ENCODE measurements at places on chromosomes 6 and 20.
A peak's percentile ranks its signal among the peaks of the same experiment; 100 is the strongest.

DNA sequence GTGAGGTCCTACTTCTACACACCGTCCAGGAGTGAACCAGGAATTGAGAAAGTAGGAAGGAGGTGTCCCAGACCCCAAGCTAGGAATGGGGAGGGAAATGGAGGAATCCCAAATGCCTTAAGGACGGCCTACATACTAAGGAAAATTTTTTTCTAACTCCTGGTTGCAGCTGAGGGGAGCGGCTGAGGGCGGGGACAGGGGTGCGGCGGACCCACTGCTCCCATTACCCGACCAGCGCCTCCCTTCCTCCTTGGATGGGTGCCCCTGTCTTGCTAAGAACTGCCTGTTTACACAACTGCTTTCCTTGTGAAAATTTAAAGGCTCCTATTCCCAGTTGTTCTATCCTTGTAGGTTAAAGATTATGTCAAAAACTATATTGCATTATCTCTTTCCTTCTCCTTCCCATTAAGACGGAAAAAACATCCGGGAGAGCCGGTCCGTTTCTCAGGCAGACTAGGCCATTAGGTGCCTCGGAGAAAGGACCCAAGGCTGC, 699 bp upstream of the HSPA1B start:
- peak; percentile 62 for DNase-seq

GRCh38 chr6:3523966-3524365, 67.1 kb upstream of the SLC22A23 start:
- no peak for DNase-seq

DNA sequence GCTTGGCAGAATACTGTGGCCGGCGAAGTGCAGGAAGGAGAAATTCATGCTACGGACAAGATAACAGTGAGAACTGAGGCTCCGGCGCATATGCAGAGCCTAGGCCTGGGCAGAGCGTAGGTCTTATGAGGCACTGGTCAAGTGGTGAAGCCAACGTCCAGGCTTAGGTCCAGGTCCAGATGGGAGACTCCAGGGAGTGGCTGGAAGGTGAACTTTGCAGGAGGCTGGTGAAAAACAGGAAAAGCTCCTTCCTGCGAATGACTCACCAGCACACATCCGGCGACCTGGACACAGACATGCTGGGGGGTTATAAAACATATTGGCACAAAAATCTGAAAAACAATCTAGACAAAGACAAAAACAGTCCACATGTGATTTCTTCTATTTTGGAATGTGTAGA, 15.4 kb downstream of the C6orf141 start:
- DNase-seq = no peak

DNA sequence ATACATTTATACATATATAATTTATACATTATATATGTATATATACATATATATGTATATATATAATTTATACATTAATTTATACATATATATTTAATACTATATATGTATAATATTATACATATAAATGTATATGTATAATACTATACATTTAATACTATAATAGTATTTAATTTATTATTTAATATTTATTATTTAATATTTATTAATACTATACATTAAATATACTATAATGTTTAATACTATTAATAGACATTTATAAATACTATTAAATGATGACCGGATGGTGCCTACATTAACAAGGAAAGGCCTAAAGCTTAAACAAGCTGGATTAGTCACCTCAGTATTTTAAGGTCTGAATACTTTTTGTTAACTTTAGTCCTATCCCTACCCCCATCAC, 145.9 kb upstream of the HTR1E start:
- no peak for DNase-seq

- no peak for DNase-seq
Measured at GRCh38 chr6:168585441-168585840, 144.5 kb downstream of the SMOC2 start.

DNA sequence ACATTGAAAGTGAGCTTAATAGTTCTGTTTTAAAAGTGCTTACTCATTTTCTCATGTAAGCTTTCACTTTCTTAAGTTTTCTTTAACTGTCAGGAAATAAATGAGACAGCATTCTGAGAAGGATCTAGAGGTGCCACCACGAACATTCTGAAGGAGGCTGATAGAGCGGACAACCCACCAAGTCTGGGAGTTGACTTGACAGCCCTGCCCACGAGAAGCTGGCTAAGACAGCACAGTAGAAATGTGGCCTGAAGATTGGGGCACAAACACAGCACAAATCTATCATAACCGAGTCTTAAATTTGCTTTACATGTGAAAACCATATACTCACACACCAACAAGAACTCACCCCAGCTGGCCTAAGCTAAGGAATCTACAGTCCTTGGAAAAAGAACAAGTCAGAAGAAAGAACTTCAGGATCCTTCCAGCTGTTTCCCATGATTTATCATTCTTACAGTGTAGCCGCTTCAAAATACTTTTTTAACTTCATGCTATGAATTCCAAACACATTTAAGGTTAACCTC, 144.2 kb upstream of the TNFAIP3 start:
- no peak for DNase-seq

DNA sequence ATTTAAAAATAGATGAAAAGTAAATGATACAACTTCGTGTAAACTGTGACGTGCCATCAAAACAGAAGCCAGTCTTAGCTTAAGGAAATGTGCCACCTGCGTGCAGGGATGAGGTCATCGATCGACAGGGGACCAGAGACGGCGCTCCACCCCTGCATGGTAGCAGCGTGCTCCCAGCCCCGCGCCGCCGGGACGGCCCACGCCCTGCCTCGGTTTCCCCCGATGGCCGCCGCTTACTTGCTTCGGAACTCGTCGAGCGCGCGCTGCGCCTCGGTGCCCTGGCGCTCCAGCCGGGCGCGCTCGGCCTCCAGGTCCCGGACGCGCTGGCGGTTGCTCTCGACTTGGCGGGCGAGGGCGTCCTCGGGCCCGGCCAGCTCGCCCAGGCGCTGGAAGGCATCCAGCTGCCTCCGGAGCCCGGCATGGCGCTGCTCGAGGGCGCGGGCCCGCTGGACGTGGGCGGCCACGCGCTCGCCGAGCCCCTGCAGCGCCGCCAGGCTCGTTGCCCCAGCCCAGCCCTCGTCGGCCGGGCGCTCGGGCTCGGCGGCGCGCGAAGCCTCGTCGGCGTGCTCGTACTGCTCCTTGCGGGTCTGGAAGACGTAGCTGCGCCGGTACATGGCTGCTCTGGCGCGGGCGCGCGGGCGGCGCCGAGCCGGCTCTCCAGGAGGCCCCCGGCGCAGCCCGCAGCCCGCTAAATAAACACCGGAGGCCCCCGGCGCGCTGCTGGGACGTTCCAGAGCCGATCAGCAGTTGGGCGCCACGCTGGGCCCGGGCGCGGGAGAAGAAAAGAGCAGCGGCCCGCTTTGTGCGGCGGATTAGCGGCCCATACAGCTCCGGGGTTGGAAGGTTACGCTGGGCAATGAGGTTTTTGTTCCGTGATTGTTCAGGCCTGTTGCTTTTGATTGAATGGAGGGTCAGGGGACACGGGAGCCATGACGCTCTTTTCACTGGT, at the start of gene BFSP1:
TSS of gene BFSP1 (minus strand) at position 664 of the 949 bp plus-strand sequence. CDS start at position 614, 50 bp downstream.
- DNase-seq = peak; percentile 74

DNA sequence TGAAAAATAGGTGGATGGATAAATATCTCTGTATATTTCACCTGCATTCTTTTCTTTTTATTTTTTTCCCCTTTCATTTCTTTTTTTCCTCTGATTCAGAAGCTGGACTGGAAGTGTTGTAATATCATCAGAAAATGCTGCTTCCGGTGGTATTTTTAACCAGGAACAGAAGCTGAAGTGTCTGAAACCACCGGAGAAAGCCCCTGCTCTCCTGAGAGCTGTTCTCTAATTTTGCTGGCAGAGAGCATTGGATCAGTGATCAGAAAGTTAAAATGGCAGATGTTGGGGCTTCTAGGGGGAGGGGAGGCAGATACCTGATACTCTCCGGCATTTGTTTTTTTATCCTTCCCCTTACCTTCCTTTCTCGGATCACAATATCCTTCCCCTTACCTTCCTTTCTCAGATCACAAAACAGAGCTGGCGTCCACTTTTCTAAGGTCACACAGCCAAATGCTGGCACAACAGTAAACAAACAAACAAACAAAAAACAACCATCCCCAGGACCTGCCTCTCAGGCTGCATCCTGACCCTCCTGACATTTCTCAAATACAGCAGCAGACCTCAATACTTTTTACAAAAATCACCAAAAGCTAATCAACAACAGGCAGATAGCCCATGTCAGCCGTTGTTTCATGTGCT, 143.2 kb upstream of the ZNF217 start:
- no peak for DNase-seq

- no peak for DNase-seq
Measured at GRCh38 chr6:79232696-79233462, 1.6 kb downstream of the HMGN3 start.

- no peak for DNase-seq
Measured at GRCh38 chr20:43843965-43844660, 70.5 kb upstream of the TOX2 start.

GRCh38 chr6:44966449-44967092, 361.6 kb upstream of the RUNX2 start:
- no peak for DNase-seq

DNA sequence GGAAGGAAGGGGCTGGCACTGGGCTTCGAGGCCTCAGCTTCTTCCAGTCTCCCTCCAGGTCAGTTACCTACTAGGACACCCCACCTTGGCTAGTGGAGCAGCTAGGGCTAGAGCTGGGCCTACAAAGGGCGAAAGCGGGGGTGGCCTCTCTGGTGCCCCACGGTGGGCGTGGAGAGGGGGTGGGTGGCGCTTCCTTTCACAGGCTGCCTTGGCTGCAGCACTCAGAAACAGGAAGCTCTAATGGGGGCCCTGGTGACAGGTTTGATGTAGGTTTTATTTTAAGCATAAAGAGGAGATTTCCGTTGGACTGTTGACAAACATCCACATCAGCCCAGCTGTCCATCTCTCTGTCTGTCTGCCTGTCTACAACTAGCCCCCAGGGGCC, 13.4 kb downstream of the FAM110A start:
- no peak for DNase-seq

- DNase-seq = no peak
Measured at GRCh38 chr6:155188707-155189496, 74.9 kb upstream of the CLDN20 start.

- DNase-seq = no peak
Measured at GRCh38 chr6:71410164-71410566, 121.6 kb downstream of the OGFRL1 start.

DNA sequence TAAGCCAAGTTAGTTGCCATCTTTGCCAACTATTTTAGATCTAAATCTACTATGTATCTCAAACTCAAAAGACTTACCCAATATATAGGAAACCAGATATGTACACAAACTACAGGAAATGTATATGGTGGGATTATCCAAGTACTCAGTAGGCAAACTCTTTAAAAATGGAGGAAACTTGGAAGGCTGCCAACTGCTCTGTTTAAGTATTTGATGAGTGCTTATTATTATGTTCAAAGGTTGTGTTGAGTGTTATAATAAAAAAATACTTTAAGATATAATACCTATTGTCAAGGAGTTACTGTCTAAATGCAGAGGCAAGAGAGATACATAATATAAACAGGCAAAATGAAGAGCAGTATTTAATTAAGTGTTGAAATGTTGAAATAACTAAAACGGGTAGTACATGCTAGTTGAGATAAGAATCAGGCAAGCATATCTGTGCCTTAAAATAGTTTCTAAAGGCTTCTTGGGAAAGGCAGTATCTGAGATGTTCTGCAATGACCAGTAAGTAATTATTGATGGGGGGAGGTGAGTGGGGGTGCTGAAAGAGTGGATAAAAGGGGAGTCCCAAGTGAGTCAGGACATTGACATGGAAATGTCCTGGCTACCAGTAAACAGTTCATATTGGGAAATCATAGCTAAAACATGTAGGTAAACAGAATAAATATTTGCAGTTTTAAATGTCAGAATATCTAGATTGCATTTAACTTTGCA, 6.5 kb upstream of the DST start:
- DNase-seq = no peak

DNA sequence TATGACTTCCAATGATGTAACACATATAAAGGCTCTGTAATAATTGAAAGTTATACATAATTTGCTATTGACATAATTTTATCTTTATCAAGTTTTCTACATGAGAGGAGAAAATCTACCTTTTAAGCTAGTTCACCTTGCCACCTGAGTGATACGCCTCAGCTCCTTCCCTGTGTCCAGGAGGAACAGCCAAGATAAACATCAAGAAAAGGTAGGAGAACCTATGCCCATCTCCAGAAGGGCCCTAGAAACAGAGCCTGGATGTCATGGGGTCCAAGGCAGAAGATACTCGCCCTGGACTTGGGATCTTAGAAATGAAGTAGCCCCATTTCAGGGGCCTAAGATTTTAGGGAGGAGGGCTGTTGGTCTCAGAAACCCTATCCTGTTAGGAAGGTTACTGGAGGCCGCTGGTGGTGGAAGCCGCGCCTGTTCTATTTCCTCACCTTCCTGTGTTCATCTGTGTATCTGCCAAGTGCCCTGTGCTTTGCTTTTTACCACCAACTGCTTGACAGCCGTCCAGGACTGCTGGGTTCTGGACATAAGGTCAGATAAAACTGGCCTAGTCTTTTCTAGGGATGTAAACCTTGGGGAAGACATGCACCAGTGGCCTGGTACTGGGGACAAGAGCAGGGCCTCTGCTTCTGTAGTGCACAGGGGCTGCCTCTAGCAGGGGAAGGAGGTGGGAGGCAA, 178.5 kb downstream of the ARID1B start:
- DNase-seq = no peak

DNA sequence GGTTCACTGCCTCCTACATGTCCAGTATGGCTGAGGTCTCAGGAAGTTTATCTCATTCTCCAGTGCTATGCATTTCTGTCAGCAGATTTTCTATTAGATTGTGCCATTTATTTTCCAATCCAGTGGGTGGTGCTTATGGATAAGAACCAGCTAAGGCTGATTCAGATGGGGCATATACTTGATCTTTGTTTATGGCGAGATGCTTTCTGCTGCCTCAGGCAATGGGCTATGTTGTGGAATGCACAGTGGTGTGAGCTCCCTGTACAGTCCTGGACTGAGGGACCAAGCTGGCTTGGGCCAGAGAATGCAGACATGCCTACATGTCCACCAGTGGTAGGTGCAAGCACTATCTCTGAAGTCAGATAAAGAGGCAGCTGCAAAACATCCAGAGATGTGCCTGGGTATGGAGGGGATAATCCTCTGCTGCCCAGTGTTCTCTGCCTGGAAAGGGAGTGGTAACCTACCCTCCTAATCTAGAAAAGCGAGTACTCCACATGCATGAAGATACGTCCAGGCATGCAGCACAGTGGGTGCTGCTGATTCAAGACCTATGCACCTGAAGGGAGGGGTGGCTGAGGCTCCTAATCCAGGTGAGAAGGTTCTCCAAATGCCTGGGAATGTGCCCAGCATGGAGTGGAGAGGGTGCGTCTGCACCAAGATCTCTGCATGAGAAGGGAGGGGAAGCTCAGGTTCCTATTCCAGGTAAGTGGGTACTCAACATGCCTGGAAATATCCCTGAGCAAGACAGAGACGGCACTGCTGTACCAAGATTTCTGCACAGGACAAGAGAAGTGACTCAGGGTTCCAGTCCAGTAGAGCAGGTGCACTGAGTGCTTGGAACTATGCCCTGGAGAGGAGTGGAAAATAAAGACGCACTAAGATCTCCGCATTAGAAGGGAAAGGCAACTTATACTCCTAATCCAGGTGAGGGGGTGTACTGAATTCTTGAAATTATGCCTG, 9.4 kb downstream of the CST4 start:
- no peak for DNase-seq

- no peak for DNase-seq
Measured at GRCh38 chr20:38452880-38453624, 17.9 kb upstream of the SNHG17 start.

DNA sequence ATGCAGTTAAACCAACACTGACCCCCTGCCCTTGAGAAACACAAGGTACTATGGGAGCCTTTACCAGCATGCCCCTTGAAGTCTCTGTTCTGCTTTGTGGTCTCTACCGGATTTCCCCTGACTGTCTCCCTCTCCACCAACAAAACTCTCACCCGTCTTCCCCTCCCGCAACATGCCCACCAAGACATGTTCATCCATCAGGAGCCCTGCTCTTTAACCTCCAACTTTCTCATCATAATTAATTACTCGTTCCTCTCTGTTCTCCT, 1.1 kb downstream of the ZNF165 start:
- no peak for DNase-seq
